ENCODE measurements at places on chromosomes 12 and 14.

DNA sequence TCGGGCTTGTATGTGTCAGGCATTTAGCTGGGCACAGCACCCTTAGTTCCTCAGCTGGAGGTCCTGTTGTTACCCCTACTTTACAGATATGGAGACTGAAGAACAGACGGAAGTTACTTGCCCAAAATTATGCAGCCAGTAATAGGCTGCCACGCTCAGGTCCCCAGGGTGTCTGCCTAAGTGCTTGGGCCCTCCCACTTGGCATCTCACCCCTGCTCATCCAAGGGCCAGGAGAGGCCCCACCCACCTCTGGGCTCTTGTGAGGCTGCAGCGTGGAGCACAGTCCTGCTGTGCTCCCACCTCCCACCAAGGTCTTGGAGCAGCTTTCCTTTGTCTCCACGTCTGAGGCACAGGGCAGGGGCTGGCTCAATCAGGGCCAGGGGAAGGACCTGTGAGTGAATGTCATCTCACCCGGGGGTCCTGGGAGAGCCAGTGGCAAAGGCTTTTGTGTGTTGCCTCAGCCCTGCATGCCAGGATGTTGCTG lies 64.6 kb downstream of the BEGAIN start:
- no peak for DNase-seq

DNA sequence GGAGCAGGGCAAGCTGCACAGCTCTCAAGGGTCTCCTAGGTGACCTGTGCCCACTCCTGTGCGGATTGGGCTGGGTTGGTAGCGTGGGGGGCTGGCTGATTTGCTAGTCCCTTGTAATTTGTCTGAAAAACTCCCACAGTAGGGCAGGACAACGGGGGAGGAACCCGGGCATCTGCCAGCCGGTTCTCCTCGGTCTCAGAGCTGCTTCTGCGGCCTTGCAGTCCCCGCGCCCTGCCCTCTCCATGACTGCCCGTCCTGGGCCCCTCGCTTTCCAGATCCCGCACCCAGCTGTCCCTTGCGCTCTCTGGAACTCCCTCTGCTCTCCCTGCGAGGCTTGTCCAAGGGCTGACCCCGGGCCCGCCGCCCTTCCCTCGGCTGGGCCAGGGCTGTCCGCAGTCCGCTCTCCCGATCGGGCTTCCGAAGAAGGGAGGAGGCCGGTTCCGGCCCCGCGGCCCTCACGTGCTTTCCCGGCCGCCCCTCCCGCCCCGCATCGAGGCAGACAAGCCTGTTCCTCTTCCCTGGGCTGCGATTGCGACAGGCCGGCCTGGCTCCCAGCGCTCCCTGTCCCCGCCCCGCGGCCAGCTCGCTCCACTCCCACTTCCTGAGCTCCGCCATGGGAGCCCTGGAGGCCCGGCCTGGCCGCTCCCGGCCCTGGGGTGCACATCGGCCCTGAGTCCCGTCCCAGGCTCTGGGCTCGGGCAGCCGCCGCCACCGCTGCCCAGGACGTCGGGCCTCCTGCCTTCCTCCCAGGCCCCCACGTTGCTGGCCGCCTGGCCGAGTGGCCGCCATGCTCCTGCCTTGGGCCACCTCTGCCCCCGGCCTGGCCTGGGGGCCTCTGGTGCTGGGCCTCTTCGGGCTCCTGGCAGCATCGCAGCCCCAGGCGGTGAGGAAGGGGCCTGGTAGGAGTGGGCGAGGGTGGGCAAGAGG lies at the start of gene LTBR:
Gene LTBR (plus strand): TSS at position 591 of the 927 bp plus-strand sequence. CDS start 197 bp downstream, at position 788.
- DNase-seq = no peak

- DNase-seq = no peak
These were observed 7.2 kb downstream of the SETD3 start for GRCh38 chr14:99473458-99473857.

DNA sequence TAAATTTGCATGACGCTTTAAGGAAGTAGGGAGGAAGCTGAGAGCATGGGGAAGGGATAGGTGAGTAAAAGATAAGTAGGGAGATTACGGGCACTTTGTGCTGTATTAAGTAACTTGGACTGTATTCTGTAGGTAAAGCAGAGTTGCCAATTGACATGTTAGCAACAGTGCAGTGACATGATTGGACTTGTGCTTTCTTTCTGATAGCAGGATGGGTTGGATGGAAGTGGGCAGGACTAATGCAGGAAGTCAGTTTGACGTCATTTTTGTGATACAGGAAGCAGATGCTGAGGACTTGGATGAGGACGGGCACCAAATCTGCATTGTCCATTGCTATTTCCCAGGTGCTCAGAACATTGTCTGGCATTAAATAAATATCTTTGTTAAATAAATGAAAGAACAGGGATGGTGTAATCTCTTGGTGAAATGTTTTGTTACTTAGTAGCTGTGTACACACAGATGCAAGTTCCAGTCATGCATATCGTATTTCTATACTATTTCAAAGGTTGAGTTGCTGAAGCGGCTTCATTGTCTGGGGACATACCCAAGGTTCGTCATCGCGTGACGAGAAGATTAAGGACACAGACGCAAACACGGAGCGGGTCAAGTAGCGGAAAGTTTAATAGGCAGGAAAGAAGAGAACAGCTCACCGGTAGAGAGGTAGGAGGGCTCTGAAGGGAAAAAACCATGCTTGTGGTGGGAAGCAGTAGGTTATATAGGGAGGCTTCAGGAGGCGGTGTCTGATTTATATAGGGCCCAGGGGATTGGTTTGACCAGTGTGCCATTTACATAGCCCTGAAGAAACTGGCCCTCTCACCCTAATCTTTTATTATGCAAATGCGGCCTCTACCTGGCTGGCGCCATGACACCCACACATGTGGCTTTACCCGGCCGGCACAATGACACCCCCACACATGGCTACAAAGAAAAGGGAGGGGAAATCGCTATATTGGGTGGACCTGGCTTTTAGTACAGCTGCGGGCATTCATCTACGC lies 30.7 kb downstream of the GUCY2C start:
- no peak for DNase-seq

GRCh38 chr12:29350080-29350479 lies 30.9 kb downstream of the ERGIC2 start:
- DNase-seq = no peak

- no peak for DNase-seq
These were observed 137.0 kb upstream of the HIF1A start for GRCh38 chr14:61558271-61558670.

DNA sequence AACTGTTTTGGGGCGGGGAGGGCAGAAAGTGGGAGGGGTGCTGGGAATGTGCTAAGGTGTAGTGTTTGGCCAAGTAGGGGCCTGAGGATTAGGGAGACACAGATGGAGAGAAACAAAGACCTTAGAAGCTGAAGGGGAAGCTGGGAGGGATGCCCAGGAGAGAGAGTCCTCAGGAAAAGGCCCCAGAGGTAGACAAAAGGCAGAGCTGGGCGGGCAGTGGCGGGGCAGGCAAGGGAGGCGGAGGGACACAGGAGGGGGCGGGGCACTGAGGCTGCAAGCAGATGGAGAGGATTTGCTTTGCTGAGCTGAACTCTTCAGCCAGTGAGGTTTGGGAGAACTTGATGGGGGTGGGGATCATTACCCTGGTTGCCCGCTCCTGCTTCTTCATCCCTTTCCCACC lies 2.8 kb downstream of the PTMS start:
- no peak for DNase-seq

DNA sequence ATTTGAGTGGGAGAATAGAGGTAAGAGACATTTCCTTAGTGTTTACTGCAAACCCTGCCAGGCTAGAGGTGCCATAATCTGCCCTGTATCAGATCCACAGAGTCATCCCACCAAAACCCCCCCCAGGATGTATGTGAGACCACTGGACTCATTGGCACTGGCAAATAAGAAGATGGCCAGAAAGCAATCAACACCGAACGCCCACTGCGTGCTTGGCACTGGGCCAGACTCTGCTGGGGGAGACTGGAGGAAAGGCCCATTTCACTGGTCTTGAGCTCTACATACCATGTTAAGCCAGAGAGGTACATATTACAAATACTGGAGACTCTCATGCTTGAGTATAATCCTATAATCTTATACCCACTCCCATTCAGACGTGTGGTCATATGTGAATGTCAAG lies 44.0 kb downstream of the SMUG1 start:
- DNase-seq = no peak

DNA sequence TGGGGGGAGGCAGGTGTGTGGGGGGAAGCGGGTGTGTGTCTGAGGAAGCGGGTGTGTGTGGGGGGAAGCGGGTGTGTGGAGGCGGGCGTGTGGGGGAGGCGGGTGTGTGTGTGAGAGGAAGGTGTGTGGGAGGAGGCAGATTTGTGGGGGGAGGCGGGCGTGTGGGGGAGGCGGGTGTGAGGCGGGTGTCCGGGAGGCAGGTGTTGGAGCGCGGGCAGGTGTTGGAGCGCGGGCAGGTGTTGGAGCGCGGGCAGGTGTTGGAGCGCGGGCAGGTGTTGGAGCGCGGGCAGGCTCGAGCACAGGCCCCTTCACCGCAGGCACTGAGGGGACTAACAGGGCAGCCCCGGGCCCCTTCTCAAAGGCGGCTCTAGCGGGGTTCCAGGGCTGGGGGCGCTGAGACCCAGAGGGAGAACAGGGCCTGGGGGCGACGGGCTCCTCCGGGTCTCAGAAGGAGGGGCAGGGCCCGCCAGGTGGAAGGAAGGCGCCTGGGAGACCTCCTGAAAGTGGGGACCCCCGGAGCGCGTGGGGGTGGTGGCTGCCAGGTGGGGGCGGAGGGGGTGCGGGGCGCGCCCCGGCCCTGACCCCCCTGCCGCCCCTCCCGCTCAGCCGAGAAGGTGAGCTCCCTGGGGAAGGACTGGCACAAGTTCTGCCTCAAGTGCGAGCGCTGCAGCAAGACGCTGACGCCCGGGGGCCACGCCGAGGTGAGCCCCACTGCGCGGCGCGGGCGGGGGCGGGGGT lies 3.2 kb downstream of the CRIP2 start:
- no peak for DNase-seq

DNA sequence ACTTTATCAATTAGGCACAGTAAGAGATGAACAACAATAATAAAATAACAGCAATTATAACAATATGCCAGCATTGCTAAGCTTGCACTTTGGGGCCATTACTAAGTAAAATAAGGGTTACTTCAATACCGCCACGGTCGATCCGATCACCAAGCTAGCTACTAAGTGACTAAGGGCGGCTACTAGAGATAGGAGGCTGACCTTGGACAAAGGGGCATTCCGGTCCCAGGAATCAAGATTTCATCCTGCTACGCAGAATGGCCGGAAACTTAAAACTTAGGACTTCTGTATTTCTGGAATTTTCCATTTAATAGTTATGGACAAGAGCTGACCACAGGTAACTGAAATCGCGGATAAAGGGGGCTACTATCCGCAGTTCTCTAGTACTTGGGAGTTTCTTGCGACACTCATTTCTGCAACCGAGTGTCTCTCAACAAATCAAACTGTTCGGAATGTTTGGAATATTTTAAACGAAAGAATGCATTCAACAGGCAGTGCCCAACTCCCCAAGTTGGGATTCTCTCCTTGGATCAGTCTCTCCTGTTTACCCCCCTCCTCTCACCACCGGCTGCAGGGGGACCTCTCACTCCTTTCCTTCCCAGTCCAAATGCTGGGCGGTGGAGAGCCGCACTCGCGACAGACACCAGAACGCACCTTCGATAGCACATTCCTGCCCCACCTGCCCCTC lies 650 bp downstream of the HEBP1 start:
- no peak for DNase-seq

- DNase-seq = no peak
These were observed 44.6 kb downstream of the GNS start for GRCh38 chr12:64714551-64714968.

GRCh38 chr12:9256341-9256740 lies 48.1 kb upstream of the PZP start:
- no peak for DNase-seq

DNA sequence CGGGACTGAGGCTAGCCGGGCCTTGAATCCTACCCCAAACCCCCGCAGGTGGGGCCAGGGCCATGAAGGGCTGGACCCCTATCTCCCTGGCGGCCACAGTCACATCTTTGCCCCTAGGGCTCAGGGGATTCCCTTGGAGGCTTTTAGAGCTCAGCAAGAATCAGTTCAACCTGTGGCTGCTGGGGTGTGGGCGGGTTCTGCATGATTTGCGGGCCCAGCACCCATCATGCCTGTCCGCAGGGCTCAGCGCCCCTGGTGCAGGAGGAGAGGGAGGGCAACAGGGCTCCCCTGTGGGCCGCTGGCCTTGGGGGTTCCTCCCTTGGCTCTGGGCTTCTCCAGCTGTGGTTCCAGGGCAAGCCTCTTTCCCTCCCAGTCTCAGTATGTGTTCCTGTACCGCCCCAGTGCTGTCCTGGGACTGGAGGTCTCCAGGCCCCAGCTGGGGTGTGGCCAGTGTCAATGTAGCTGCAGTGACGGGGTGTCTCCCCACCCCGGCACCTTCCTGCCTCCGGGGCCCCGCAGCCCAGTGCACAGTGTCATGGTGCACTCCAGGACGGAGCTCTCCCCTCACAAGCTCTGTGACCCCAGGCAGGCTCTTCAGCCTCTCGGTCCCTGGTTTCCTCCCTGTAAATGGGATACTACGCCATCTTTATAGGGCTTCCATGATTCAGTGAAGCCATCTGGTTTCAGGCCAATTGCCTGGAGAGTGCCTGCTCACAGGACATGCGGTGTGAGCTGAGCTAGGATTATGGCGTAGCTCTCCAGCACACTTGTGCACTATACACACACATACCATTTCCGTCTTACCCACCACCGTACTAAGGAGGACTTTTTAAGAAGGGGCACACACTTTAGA lies 9.9 kb upstream of the LBHD2 start:
- DNase-seq = no peak

- no peak for DNase-seq
These were observed 61.0 kb upstream of the ZDHHC17 start for GRCh38 chr12:76702946-76703345.

- no peak for DNase-seq
These were observed 109.7 kb downstream of the SCARB1 start for GRCh38 chr12:124753993-124754392.

- DNase-seq = no peak
These were observed 399.2 kb downstream of the IPO8 start for GRCh38 chr12:30296486-30296885.

GRCh38 chr12:108468196-108468968 lies 46.7 kb upstream of the FICD start:
- DNase-seq = no peak

DNA sequence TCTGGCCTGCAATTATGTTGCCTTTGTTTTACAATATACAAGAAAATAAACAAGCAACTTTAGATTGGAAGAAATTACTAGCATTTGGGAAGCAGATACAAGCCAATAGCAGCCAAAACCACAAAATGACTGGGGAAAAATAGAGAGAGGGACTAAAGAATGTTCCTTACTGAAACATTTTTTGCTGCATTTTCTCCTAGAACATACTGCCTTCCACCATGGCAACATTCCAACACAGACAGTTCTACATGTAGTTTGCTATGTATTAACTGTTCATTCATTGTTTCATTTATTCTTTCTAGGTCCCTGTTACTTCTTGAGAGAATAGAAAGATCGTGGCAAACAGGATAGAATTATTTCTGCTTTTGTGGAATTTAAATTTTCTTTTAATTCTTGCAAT lies 530.2 kb downstream of the RPS29 start:
- no peak for DNase-seq

GRCh38 chr12:119328111-119328510 lies 6.4 kb upstream of the CCDC60 start:
- DNase-seq = no peak

GRCh38 chr12:24537083-24537860 lies 411.6 kb downstream of the BCAT1 start:
- no peak for DNase-seq

- no peak for DNase-seq
These were observed 51.6 kb upstream of the OR4E1 start for GRCh38 chr14:21725250-21725649.

Data from stimulated activated CD8-positive, alpha-beta memory T cell treated with anti-CD3 and anti-CD28 coated beads, Interleukin-7, amount 100 ng/mL, for 1 hour (primary cell).